ENCODE measurements at places on chromosomes 7 and 10.

DNA sequence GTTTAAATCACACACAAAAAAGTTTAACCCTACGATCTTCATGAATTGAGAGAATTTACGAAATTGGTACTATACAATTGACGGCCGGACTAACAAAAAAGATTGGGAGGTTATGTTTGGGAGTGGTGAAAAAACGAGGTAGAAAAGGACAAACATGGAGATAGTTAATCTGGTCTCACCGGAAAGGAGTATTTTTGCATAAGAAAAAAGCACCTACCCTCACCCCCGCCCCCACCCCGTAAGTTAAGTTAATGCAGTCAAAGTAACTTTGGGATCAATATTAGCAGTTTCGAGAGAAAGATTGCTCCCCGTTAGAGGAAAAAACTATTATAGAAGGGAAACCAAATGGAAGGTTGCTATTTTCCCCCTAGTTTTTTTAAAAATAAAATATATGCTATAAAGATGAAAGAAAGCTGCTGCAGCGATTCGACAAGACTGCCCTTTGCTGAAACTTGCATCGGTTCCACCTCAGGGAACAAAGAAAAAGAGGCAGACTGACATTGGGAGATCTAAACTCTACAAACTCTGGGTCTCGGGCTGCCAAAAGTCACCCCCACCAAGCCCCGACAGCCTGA lies 3.5 kb downstream of the SP8 start:
- no peak for DNase-seq

GRCh38 chr10:21171197-21171935 lies 274.3 kb upstream of the NEBL start:
- DNase-seq, result no peak

DNA sequence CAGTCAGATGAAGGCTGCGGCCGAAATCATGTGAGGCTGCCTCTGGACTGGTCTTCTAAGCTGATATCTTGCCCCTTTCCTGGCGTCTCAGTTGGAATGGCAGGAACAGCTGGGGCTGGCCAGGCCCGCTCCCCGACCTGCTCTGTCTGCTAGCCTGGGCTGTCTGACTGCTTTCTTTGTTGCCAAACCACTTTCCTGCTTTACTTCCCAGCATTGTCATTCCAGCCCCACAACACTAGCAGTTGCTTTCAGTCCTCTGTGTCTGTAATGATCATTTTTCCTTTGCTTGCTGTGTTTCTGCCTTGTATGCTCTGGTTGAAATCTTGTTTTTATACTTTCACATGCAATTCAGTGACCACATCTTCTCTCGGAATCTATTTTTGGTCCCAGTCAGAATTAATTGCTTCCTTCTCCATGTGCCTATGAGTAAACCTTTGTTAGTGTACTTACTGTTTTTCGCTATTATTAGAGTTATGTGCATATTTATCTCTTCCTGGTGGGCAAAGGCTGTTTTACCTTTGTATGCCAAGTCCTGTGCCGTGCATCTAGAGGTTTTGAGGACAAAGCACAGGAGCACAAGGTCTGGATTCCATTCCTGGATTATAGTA lies 21.6 kb downstream of the PRPF18 start:
- no peak for DNase-seq

DNA sequence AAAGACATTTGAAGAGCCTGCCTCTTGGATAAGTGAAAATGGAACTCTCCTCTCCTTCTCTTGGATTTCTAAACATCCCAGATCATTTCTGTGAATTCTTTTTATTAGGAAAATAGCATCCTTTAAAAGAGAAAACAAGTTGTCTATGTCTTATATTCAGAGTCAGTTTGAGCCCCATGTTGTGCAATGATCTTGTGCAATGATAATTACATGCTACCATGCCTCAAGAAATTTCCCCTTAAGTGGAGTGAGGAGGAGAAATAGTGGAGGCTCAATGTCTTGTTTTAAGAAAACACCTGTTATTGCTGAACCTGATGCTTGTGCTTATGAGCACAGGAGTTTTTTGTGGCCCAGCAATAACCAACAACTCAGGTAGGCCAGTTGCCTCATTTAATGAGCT lies 103.6 kb downstream of the NPSR1 start:
- no peak for DNase-seq

DNA sequence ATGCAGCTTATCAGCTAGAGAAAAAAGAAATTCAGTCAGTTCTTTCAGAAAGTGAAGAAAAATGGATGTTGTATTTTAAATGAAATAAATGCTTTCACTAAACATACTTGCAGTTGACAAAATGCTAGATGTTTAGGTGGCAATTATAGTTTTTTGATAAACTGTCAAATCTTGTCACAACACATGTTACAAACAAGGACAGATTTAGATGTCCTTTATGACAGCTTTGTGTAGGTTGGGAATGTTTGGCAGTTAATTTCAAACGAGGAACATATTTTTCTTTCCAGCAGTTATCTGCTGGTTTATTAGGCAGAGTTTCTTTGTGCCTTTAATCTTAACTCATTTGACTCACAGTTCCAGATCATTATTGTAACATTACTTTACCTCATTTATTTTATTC lies 3.1 kb upstream of the PRPS1L1 start:
- no peak for DNase-seq

GRCh38 chr10:54066646-54067045 lies 734.4 kb downstream of the PCDH15 start:
- DNase-seq, result no peak

- no peak for DNase-seq
These were observed 52.1 kb downstream of the ADRB1 start for GRCh38 chr10:114095559-114096337.

GRCh38 chr10:30284865-30285594 lies 64.0 kb downstream of the MTPAP start:
- DNase-seq, result no peak

- no peak for DNase-seq
These were observed 268.3 kb downstream of the CACNA2D1 start for GRCh38 chr7:82175319-82175718.

DNA sequence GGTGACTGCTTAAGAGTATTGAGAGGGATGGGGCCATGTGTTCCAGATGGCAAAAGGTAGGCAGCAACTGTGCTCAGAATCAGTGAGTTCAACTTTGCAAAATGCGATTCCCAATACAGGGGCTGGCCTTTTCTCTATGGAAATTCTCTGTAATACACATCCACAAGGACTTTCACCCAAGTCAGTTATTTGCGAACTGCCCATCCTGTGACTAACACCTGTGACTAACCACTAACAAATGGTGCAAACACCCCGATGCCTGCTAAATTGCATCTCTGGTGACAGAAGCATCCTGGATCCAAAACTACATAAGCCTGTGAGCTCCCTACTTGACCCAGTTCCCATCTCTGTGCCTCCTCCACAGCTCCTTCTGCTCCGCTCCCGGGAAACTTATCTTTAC lies 9.0 kb upstream of the CUZD1 start:
- no peak for DNase-seq

- no peak for DNase-seq
These were observed 22.5 kb upstream of the MMP21 start for GRCh38 chr10:125797994-125798662.

DNA sequence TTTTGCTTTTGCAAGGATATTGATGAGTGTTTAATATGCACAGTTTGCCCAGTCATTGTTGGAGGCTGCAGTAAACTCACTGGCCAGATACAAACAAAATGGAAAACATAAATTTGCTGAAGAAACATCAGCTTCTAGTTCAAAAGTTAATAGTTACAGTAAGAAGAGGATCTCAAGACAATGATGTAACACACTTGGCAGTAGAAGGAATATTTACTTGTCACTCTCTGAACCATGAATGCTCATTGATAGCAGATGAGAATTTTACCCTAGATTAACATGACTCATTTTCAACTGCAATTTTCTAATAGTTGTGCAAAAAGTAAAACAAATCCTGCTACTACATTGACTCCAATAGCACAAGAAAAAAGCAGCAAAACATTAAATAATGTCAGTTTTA lies 47.7 kb downstream of the VWC2 start:
- DNase-seq, result no peak

DNA sequence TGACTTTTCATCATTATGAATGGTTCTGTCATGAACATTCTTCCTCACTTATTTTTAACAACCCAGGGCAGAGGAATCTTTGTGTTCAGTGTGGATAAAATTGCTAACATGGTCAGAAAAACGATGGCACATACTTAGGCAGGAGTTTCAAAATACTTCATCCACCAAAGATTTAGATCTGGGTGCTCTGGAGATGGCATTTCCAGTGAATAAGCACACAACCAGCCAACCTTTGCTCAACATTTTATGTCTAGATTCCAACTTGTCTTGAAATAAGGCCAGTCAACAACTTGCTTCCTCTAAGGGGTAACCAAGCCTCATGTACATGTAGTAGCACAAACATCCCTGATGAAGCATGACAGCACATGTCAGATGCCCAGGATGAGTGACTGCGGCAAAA lies 33.4 kb upstream of the ADRB1 start:
- no peak for DNase-seq

GRCh38 chr10:50417486-50417885 lies 166.2 kb upstream of the ASAH2 start:
- no peak for DNase-seq

DNA sequence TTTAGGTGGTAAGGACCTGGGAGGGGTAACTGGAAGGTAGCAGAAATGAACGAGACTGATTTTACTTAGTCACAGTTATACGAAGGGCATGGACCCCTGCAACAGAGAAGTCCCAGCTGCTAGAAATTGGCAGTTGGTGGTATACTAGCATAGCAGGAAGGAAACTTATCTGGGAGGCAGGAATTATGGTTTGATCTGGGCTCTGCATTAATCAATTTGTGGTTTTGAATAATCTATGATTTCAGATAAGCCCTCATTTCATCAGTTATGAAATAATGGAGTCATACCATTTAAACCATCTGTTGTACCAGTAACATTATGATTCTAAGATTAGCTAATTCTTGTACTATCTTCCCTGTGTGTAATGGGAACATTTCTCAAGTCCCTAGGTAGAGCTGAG lies 54.0 kb upstream of the TMEM229A start:
- DNase-seq, result no peak

- no peak for DNase-seq
These were observed 3.2 kb downstream of the PARP12 start for GRCh38 chr7:140059273-140060242.

GRCh38 chr7:98249106-98249505 lies 2.9 kb downstream of the TECPR1 start:
- no peak for DNase-seq

- DNase-seq, result no peak
These were observed 76.4 kb downstream of the FRMD4A start for GRCh38 chr10:14254368-14254767.

DNA sequence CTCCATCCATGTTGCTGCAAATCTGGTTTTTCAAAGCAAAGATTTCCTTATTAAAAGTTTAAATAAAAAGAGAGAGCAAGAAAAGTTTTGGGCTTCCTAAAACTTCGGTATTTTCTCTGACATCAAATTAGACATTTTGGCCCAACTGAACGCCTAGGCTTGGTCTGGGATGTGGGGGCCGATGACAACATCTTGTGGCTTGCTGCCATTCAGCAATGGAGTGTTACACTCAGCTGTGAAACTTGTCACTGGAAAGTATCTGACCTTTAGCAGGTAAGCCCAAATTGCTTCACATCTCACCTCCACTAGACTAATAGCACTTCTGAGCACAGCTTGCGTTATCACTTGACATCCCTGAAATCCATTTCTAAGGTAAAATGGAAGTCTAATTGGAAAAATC lies 320.6 kb downstream of the GATA3 start:
- DNase-seq, result no peak

DNA sequence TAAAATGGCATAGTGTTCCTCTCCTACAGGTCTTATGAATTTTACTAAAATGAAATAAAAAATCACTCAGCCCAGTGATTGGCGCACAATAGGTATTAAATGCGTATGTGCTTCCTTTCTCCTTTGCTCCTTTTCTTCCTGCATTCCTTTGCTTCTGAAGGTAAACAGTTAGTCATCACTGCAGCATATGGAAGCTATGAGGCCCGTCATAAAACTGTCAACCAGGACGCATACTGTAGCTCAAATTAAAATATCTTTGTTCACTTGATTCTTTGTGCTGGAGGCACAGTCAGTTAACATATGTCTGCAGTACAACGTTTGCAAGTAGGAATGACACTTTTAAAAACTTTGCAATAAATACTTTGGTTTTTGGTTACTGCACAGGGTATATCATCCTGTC lies 374.7 kb downstream of the TCERG1L start:
- DNase-seq, result no peak

- DNase-seq, result peak; percentile 71
These were observed 183.7 kb downstream of the TRIL start for GRCh38 chr7:28774261-28774988.

GRCh38 chr7:2893411-2893861 lies 49.3 kb upstream of the GNA12 start:
- no peak for DNase-seq

DNA sequence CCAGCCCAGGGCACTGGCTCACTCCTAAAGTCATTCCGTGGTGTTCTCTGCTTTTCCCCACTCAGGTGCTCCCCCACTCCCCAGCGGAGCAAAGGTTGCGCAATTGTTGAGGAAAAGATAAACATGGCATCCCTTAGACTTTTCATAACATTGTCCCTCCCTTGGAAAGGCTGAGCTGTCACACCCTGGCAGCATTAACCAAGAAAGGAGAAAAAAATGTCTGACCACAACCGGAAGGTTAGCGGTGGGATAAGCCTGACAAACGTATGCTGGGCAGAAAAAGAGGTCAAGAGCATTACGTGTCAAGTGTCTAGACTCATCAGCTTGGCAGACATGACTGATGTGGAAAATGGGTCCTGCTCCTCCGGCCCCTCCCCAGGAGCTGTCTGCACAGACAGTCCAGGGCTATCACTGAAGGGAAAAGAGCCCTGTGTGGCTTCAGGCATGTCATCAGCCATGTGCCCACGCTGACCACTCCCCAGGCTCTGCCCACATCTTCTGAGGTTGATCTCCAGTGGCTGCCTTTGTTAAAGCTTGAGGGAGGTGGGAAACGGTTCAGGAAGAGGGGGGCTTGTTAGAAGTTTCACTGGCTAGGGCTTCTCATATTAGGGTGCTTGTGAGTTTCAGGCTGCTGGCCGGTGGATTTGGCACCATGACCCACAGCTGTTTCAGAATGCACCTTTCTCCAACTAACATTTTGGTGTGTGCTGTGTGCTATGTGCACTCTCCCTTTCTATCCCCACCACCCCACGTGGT lies 30.1 kb downstream of the BTBD16 start:
- DNase-seq, result no peak

GRCh38 chr10:34232481-34232880 lies 582.6 kb downstream of the PARD3 start:
- no peak for DNase-seq

DNA sequence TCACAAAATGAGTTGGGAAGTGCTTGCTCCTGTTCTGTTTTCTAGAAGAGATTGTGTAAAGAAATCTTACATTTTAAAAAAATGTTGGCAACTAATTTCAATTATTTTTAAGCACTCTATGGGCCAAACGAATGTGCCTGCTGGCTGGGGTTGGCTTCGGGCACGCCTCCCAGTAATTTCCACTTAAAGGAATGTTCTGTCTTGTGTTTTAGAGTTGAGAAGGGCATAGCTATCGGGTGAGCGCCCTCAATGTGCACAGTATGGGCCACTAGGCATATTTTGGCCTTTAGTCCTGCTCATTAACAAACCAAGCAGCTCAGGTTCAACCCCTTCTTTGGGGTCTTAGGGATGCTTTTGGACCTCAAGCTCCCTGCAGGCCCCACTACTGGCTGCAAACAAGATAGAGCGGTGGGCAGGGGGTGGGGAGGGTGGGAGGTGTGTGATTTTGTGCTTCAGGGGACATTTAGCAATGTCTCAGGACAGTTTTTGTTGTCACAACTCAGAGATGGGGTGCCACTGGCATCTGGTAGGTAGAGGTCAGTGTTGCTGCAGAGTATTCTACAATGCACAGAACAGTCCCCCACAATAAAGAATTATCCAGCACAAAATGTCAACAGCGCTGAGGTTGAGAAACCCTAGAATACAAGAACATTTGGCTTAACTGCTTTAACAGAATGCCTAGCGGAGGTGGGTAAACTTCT lies 40.7 kb downstream of the TACC2 start:
- DNase-seq, result no peak

- DNase-seq, result no peak
These were observed 58.7 kb downstream of the ITGA8 start for GRCh38 chr10:15660990-15661389.
